Activated naive CD4-positive, alpha-beta T cell treated with anti-CD3 and anti-CD28 coated beads, Interleukin-2, amount 10 ng/mL, durations not matched to agents 7 days and 5 days (primary cell): ENCODE measurements at places on chromosomes 2 and 18.

- no peak for DNase-seq
These were observed 404.7 kb upstream of the CHAC2 start for GRCh38 chr2:53362934-53363333.

DNA sequence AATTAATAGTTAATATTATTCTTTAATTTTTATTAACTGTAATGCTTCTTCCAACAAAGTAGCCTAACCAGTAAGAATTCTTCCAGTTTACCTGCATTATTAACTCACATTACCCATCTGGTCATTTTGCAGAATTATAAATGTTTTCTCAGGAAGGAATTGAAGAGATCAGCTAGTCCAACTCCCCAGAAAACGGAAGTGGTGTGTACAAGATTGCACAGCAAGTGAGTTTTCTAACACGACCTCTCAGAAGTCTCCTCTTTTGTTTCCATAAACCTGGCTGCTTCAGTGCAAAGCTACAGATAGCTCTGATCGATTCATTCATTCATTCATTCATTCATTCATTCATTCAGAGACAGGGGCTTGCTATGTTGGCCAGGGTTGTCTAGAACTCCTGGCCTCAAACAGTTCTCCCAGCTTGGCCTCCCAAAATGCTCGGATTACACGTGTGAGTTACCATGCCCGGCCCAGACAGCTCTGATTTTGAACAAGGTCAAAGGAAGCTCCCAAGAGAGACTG lies 128.8 kb upstream of the REV1 start:
- DNase-seq: no peak

GRCh38 chr2:239805043-239805329 lies 220.2 kb downstream of the NDUFA10 start:
- DNase-seq: no peak

- DNase-seq: no peak
These were observed 6.4 kb upstream of the ATP9B start for GRCh38 chr18:79062806-79063205.

DNA sequence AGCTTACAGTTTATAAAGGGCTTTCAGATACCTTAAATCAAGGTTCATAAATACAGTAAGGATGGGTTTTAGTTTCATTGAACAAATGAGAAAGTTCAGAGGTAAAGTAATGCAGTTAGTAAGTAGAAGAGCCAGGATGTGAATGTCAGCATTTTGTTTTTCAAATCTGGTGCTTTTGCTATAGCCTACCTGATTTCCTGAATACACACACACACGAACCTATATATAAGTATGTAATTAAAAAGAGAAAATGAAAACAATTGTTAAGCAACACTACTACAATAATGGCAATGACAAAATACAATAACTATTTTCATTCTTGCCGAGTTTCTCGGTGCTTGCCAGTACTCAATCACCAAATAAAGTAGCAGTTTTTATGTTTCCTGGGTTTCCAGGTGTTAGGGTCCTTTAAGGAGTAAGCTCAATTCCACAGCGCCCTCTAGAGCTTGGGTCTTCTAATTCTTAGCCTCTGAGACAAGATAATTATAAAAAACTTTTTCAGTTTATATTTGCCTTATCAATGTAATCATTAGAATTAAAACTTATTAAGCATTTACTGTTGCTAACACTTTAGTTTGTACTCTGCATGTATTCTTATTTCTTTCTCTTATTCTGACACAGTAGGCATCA lies 512.9 kb upstream of the ACVR2A start:
- DNase-seq: peak; percentile 67

GRCh38 chr2:182827182-182827879 lies 39.1 kb downstream of the FRZB start:
- no peak for DNase-seq

- no peak for DNase-seq
These were observed 182.4 kb upstream of the ERBB4 start for GRCh38 chr2:212721026-212721451.

GRCh38 chr2:240505910-240506309 lies 51.9 kb downstream of the ANKMY1 start:
- peak; percentile 11 for DNase-seq

GRCh38 chr18:57767259-57768050 lies 35.7 kb downstream of the ATP8B1 start:
- no peak for DNase-seq

DNA sequence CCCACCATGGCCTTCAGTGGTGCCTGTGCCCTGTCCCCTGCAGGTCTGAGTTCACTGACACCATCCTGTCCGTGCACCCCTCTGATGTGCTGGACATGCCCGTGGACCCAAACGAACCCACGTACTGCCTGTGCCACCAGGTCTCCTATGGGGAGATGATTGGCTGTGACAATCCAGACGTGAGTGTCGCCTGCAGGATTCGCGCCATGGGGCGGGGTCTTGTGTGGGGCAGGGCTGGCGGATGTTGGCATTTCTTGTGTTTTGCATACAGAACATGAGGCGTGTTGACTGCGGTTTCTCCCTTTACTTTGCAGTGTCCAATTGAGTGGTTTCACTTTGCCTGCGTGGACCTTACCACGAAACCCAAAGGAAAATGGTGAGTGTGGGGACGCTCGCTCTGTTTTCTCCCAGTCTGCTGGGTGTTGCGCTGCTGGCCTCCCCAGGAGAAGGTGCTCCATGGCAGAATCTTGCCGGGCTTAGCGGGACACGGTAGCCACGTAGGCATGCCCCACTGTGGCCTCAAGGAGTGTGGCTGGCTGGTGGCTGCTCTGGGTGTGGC lies 11.5 kb upstream of the D2HGDH start:
- no peak for DNase-seq
